Activated T-cell treated with anti-CD3 and anti-CD28 coated beads for 48 hours (primary cell): ENCODE measurements at places on chromosomes 6 and 20.

- no peak for DNase-seq
Measured at GRCh38 chr6:168240160-168240559, 79.4 kb downstream of the DACT2 start.

GRCh38 chr20:50472693-50473664 is 37.2 kb upstream of the PTPN1 start:
- DNase-seq, result no peak

- DNase-seq, result no peak
Measured at GRCh38 chr6:19446570-19446969, 390.6 kb upstream of the ID4 start.

GRCh38 chr6:12113190-12113577 is 101.1 kb downstream of the HIVEP1 start:
- DNase-seq, result no peak

DNA sequence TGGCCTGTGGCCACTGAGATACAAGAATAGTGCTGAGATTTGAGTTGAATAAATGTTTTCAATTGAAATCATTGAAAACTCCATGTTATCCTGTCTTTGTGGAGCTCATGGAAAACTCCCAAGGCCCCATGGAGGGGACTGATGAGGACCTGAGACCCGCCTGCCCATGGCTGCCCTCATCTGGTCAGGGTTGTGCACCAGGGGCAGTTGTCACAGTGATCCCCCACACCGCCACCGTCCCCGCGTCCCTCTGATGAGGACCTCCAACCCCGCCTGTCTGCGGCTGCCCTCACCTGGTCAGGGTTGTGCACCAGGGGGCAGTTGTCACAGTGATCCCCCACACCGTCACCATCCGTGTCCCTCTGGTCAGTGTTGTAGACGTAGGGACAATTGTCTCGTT is 27.8 kb downstream of the THBS2 start:
- DNase-seq, result no peak

GRCh38 chr6:128200789-128201188 is 299.9 kb upstream of the THEMIS start:
- DNase-seq, result no peak
